Effector memory CD4-positive, alpha-beta T cell (primary cell): ENCODE measurements at places on chromosomes 16 and 17.

DNA sequence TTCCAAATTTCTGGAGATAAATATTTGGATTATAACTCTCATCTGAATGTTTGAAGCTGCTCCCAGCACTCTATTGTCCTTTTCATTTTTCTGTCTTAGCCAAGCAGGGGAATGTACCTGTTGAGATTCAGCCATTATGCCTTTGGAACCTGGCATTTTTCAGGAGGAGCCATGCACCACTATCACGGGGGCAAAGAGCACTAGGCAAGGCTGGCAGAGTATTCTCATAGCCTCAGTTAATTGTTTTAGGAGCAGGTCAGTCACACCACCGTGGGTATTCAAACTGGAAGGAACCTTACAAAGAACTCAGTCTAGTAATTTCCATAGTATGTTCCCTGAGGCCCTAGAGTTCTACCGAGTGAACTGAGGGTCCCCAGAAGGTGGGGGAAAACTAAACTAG, 348.9 kb downstream of the TMEM114 start:
- no peak for DNase-seq

GRCh38 chr16:86611525-86611855, 33.1 kb downstream of the FOXL1 start:
- DNase-seq, result no peak

DNA sequence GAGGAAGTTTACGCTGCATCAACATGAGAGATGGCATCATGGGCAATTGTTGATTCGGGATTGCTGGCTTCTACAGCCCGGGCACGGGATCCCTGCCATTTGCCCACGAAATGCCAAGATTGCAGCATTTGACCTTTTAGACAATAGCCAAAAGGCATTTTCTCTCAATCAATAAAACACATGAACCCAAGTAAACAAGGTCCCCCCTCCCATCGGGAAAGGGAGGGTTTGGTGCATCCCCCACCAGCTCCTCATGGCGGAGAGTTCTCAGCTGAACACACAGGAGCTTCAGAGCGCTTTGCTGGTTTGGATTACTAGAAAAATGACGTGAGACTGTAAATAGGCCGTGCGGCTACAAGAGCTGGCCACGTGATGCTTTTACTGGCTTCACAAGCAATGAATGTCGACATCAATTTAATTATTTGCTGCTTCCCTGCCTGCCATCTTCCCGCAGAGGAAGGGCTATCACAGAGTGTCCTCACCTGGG, 147.6 kb downstream of the C16orf95 start:
- no peak for DNase-seq

GRCh38 chr16:84730406-84731106, 30.8 kb downstream of the USP10 start:
- DNase-seq, result no peak

- peak; percentile 30 for DNase-seq
Observed at GRCh38 chr17:58577696-58578095, 63.3 kb upstream of the MTMR4 start.

DNA sequence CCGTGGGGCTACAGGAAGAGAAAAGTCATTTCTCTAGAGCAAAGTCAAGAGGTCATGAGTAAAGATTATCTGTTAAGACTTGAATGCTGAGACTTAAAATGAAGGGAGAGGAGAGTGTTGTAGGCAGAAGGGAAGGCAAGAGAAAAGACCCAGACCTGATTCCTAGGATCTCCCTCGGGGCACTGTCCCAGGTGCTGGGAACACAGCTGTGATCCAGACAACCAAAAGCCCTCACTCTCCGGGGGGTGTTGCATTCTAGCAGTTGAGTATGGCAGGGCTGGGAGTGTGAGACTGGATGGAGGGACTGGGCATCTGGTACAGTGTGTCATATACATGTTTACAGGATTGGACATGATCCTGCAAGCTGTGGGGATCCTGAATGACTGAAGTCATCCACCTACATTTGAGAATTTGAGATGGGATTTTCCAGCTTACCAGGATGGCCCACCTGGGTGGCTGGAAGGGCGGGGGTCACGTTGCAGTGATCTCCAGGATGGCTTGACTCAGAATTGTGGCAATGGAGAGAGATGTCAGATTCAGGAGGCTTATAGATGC, 29.1 kb downstream of the ARSG start:
- no peak for DNase-seq

- DNase-seq, result no peak
Observed at GRCh38 chr17:40243761-40244160, 24.7 kb downstream of the WIPF2 start.

DNA sequence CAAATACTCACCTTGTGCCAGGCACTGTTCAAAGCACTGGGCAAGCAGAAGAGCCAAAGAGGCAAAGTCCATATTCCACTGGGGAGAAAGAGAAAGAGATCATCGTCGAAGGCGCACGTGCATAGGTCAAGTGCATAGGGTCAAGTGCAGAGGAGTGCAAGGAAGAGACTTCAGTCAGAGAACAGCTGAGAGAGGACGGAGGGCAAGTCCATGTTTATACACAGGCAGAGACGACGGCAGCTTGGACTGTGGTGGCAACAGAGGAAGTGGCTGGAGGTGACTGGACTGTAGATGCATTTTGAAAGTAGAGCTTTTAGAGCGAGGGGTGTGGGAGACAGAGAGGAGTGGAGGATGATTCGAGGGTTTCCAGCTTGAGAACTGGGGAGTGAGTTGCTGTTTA, 74.7 kb upstream of the SDK2 start:
- no peak for DNase-seq

- DNase-seq, result no peak
Observed at GRCh38 chr16:48367441-48368049, 17.7 kb downstream of the SIAH1 start.

DNA sequence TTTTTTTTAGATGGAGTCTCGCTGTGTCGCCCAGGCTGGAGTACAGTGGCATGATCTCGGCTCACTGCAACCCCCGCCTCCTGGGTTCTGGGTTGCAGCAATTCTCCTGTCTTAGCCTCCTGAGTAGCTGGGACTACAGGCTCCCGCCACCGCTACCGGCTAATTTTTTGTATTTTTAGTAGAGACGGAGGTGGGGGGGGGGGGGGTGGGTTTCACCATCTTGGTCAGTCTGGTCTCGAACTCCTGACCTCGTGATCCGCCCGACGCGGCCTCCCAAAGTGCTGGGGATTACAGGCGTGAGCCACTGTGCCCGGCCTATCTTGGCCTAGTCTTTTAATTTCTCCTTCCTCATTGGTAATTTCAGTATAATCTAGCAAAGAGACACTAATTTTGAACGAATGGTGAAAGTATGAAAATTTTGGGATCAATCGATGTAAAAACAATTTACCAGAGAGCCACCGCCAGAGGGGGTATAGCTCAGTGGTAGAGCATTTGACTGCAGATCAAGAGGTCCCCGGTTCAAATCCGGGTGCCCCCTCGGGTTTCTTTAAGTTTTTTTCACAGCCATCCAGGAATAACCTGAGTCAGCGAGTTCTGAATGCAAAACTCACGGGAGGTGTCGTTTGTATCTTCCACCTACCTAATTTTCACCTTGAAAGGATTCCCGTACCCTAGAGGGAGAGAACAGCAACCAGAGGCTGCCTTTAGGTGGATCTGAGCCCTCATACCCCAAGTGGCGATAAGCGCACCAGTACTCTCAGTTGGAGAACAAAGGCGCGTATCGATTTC, 2.5 kb upstream of the LASP1 start:
- DNase-seq, result peak; percentile 45

- no peak for DNase-seq
Observed at GRCh38 chr16:67105881-67106280, 3.9 kb upstream of the PHAF1 start.

DNA sequence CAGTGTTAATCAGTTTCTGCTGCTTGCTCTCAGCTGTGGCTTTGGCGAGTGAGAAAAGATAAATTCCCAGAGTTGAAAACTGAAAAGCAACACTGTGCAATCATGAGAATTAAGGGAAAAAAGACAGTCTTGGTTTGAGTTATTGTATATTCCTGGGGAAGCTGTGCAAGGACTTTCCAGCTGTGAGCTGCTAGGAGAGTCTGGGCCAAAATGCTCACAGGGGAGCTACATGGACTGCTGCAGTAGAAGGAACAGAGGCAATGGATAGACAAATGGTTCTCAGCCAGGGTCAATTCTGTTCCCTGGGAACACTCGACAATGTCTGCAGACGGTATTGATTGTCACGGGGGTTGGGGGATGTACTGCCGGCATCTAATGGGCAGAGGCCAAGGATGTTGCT, 102.0 kb upstream of the ADAMTS18 start:
- no peak for DNase-seq

DNA sequence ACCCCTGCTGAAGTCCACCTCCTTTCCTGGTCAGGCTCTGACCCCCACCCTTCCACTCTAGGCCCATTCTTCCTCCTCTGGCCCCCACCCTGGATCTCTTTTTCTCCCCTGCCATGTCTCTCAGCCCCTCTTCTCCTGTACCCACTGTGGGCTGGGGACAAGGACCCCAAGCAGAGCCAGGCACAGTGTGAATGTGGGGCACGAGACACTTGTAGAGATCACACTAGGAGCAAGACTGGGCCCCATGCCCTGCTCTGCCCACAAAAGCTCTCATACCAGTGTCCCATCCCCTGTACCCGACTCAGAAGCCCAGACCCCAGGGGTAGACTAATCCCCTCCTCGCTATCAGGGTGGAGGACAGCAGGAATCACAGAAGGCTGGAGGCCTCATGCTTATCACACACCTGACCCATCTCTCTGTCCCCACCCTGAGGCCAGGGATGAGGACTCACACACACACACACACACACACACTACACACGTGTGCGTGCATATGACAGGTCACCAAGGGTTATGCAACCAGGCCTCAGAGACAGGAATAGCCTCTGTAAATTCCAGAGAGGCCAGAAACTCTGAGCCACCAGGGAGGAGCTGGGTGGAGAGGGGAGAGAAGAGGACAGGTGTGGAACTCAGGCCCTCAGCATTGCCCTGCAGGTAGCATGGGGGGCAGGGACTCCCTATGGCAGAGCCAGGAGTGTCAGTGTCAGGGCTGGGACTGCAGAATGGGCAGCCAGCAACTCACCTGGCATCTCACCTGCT, 21.1 kb downstream of the ARHGAP27 start:
- DNase-seq, result no peak

GRCh38 chr17:45782889-45783592, 1.1 kb upstream of the CRHR1 start:
- DNase-seq, result peak; percentile 6

DNA sequence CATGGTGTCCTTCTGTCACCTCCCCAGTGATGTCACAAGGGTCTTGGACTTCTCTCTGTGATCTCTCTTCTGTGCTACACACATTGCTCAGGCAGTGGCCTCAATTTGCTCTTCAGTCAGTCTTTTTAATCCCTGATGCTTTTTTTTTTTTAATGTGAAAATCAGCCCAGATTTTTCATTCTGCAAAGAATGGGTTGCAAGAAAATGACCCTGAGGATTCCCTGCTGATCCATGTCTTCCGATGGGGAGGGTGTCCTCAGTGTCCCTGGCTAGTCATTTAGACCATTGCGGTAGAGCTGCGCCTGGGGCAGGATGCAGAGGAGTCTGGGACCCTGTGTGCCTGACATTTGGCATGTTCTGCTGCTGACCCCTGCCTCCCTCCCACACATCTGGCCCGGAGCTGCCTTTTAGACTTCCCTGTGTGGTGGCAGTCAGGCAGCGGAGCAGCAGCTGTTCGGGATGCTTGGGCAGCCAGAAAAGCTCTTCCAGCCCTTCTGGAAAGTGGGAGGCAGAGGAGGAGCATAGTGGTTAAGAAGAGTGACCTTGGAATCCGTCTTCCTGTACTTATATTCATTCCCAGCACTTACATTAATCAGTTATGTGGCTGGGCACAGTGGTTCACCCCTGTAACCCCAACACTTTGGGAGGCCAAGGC, 12.3 kb downstream of the GPT2 start:
- no peak for DNase-seq

- no peak for DNase-seq
Observed at GRCh38 chr17:57387575-57387974, 131.3 kb downstream of the MSI2 start.

GRCh38 chr17:77328823-77329740, 188.3 kb downstream of the SEC14L1 start:
- no peak for DNase-seq

GRCh38 chr17:77002103-77003045, 134.2 kb downstream of the MGAT5B start:
- DNase-seq, result no peak

- no peak for DNase-seq
Observed at GRCh38 chr17:76584427-76585032, 1.1 kb downstream of the ST6GALNAC2 start.

DNA sequence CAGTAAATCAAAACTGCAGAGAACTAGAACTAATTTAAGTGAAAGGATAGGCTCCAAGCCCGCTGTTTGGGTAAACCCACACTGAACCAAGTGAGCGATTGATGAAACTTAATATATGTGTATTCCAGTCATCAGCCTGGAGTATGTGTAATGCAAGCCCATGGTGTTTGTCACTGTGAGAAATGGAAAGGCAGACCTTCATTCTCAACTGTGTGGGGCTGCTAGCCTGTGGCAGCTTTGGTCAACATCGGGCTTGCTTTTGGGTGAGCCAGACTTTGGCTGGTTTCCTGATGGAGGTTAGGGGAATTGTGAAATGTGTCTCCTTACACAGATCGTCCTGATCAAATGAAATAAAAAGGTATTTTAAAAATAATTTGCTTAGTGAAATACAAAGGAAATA, 279.9 kb downstream of the IRX3 start:
- DNase-seq, result no peak

GRCh38 chr16:22296225-22297113, 740 bp upstream of the POLR3E start:
- DNase-seq, result no peak

DNA sequence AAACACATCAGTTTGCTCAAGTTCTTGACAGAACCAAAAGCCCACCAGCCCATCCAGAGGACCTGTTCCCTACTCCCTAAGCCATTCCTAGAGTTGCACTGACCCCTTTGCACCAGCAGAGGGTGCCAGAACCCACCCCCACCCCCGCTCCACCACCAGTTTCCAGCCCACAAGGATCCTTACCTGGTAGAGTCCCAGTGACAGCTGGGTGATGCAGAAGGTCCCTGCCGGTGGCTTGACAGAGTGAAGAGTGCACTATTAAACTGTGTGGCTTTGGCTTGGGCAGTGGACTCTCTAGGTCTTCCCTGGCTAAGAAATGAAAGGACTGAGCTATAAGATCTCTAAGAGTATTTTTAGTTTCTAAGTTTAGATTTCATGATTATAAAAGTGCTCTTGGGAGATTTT, 73.3 kb upstream of the MTMR4 start:
- peak; percentile 25 for DNase-seq

- DNase-seq, result no peak
Observed at GRCh38 chr16:85522308-85522841, 90.7 kb upstream of the GSE1 start.

GRCh38 chr16:26546573-26546972, 520.2 kb upstream of the C16orf82 start:
- no peak for DNase-seq

DNA sequence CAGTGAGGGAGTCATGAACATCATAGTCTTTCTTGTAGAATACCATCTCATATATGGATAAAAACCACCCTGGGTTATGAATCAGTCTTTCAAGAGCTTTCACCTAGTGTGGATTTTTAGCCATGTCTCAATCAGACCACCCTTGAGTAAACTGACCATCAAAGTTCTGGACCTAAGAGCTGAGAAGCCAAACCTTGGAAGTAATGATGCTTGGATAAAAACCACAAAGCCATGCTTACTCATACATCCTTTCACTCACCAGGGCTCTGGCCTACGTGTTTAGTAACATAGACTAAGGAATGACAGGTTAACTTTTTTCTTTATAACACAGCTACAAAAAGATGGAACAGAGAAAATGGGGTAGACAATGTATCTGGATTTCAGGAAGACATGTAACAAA, 167.2 kb downstream of the STX8 start:
- no peak for DNase-seq
